ENCODE measurements at places on chromosomes 2 and 18.

DNA sequence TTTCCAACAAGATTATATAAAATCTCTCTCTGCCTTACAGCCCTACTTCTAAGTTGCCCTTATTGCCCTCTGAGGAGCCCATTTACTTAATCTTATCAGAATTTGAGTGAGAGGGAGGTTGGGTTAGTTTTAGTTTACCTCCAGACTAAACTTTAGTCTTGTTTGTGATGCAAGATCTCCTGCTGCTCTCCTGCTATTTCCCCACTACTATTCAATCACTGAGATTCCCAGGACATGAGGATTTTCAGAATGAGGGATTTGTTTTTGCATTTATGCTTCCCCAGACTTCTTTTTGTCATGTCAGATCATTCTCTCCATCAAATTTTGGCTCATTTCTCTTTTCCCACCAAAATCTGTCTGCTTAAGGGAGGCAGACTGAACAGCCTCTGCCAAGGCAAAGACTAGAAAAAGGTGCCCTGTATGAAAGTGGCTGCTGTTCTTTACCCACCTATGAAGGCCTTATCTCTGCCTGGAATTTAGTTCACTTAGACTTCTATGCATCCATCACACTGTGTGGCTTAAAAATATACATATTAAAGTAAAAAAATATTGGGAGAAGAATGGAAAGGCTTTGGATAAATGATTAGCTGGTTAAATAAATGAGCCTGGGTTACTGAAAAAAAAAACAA lies 401.3 kb downstream of the PID1 start:
- no peak for DNase-seq

- no peak for DNase-seq
Observed at GRCh38 chr2:148135705-148136104, 114.8 kb downstream of the MBD5 start.

- DNase-seq: no peak
Observed at GRCh38 chr18:79905389-79905911, 46.0 kb downstream of the SLC66A2 start.

GRCh38 chr18:73366713-73367112 lies 498.9 kb upstream of the NETO1 start:
- no peak for DNase-seq

DNA sequence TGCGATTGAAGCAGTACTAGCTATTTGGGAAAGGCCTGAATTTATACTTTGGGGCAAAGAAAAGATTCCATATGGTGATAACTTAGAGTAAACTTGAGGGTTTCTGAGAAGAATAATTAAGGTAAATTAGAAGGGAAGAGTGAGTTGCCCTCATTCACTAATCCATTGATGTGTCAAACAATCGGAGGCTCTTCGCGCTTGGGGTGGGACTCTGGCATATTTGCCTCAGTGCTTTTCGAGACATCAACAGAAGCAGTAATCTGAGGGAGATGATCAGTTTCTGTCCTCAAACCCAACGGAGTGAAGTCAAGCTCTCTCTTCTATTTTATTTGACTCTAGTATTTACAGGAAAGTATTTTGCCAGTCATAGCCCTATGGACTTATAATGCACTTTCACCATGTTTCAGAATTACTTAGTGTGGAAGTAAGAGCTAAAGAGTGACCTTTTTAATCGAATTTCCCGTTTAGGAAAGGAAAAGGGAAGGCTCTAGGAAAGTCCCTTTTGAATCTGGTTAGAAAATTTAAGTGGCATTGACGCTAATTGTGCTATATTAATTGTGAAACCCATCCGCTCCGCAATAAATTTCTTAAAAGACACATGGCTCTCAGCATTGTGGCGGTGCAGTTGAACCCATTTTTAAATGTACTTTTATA lies 1.3 kb downstream of the RAB10 start:
- no peak for DNase-seq

GRCh38 chr2:221203125-221203524 lies 369.0 kb downstream of the EPHA4 start:
- DNase-seq: no peak

DNA sequence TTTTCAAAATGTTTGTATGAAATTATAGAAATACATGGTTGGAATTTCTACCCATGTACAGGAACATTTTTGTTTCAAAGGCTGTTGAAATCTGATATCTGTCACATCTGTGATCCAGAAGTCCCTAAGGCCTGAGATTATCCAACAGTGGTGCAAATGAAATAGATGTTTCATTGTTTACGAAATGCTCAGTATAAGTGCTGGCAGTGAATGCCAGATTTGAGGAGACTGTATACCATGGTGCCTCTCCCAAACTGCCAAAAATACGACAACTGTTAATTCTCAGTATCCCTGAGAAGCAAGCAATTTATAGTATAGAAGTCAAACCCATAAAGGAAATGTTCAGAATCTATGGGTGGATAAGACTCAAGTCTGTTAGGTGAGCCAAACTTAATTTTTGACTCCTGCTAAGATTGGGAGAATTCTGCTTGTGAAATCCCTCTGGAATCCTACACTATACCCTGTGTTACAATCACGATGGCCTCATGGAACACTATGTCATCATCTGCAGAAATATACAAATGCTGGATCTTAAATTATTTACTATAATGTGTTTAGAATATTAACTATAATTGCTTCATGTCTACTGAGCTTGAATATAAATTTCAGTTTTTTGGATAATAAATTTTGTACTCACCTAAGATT lies 71.2 kb upstream of the DOCK10 start:
- DNase-seq: no peak
